Left lung (tissue), 14 donors: ENCODE measurements at places on chromosomes 12 and 14. TPM values are rescaled to one million over a fixed set of nuclear protein-coding genes. Genes with fewer than 3 reads are reported as not detected.

- H3K4me3 ChIP-seq: no peak overlapping the region
- peak; percentile 21 for DNase-seq
- no peak overlapping the region for H3K27ac ChIP-seq
Observed at GRCh38 chr14:79947440-79948054, 263.8 kb downstream of the DIO2 start.

- no peaks in the 10 kb centered on the region for H3K36me3 ChIP-seq
- no peaks in the 10 kb centered on the region for H3K27me3 ChIP-seq
- H3K27ac ChIP-seq: no peak overlapping the region
- peaks cover 4% of the 10 kb centered on the region for H3K4me1 ChIP-seq
- DNase-seq: no peak
- no peak overlapping the region for H3K4me3 ChIP-seq
Observed at GRCh38 chr12:68375756-68376695, 43.9 kb upstream of the MDM1 start.

- no peaks in the 10 kb centered on the region for H3K4me1 ChIP-seq
- no peak for DNase-seq
Observed at GRCh38 chr12:26062566-26062965, 62.3 kb downstream of the BHLHE41 start.

- no peak overlapping the region for H3K27ac ChIP-seq
- H3K27me3 ChIP-seq: no peaks in the 10 kb centered on the region
- no peak for DNase-seq
- H3K4me3 ChIP-seq: no peak overlapping the region
Observed at GRCh38 chr14:92425101-92425500, 88.5 kb upstream of the RIN3 start.

GRCh38 chr14:93318927-93319326, 13.9 kb downstream of the BTBD7 start:
- H3K4me1 ChIP-seq: peaks cover 13% of the 10 kb centered on the region
- no peak overlapping the region for H3K27ac ChIP-seq
- no peaks in the 10 kb centered on the region for H3K36me3 ChIP-seq
- H3K4me3 ChIP-seq: no peak overlapping the region
- no peak for DNase-seq
- H3K27me3 ChIP-seq: no peaks in the 10 kb centered on the region

DNA sequence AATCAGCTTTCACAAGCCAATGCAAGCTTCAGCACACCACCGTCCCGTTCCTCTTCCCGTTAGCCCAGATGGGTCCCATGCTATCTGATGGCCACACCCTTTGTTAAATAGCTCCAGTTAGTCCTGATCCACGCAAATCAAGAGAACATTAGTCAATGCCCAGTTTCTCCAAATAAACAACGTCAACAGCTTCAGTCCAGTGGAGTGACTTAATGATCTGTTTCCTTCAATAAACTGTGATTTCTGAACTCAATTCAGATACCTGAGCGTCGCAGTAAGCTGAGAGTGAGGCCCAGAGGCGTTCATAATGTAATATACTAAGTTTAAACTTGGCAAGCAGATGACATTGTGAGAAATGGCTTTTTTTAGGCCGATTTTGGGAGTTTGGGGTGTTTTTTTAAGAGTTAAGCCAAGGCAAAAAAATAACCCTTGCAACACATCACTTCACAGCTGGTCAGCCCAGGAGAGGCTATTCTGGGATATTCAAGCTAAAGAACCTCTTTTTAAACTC, 112.3 kb downstream of the ZFP36L1 start:
- no peak for DNase-seq
- no peaks in the 10 kb centered on the region for H3K36me3 ChIP-seq
- peak overlapping the region; percentile 97 for H3K27ac ChIP-seq
- no peak overlapping the region for H3K4me3 ChIP-seq
- H3K4me1 ChIP-seq: peaks cover 22% of the 10 kb centered on the region

NFATC4 gene
- total RNA-seq: 64.2 TPM

OR6C2 gene
- not detected for total RNA-seq

- H3K27ac ChIP-seq: no peak overlapping the region
- no peak for DNase-seq
- no peaks in the 10 kb centered on the region for H3K4me1 ChIP-seq
- H3K27me3 ChIP-seq: no peaks in the 10 kb centered on the region
- H3K36me3 ChIP-seq: no peaks in the 10 kb centered on the region
Observed at GRCh38 chr14:53401646-53402045, 248.5 kb upstream of the DDHD1 start.

LRCOL1 gene
- total RNA-seq: 1.6 TPM
